ENCODE measurements at places on chromosomes 6 and 20.

DNA sequence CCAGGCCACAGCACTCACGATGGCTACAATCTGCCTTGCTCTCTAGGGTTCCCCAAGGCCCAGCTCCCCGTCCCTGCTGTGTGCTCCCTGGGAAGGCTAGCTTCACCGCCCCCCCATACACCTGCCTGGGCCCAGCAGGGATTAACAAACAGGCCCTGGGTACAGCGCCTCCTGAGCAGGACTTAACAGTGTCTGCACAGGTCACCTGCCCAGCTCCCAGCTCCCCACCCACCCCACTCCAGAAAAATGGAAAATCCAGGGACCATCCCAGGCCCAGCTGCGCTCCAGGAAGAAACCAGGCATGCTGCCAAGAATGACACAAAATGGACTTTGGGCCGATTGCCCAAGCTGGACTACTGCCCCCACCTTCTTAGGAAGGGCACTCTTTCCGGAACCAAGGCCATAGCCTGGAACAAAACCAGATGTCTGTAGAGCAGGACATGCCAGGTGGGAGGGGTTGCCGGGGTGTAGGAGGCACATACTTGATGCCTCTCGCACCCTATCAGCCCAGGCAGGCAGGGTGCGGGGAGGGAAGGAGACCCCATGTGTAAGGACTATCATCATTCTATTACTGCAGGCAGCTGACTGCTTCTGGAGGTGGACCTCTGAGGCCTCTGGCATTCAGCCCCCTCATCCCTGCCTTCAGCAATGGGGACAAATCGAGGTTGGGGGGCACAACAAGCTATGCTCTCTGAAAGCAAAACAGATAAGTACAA lies 104.9 kb downstream of the SNX5 start:
- no peak for DNase-seq

DNA sequence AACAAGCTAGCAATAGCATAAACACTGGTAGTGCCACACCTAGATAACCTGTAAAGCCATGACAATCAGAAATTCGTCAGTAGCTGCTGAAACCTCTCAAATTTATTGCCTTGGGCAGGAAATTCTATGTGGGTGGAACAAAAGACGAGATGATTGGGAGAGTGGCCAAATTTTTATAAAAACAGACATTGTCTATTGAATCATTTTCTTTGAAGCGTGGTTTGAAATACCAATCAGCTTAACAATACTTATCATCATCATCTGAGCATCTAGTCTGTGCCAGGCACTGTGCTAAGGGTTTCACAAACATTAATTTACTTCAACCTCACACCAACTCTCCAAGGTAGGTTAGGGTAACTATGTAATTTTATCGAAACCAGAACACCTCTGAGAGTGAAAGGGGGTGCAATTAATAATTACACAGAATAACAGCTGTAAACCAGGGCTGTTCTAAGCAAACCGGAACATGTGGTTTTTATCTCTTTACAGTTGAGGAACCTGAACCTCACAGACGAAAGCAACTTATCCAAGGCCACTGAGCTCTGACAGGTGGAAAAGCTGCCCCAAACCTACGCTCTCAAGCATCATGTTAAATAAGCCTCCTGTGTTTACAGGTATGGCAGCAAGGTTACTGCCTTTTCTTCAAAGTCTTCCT lies 43.4 kb downstream of the NHSL1 start:
- peak; percentile 41 for DNase-seq

DNA sequence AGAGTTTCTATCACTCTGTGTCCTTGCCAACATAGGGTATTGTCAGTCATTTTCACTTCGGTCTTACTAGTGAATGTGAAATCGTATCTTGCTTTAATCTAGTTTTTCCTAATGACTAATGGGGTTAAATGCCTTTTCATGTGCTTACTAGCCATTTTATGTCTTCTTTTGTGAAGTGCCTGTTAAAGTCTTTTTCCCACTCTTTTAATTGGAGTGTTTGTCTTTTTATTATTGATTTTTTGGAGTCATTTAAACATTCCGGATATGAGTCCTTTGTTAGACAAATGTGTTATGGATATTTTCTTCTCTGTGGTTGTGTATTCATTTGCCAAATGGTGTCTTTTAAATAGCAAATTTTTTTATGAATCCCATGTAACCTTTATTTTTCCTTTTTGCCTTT lies 194.6 kb downstream of the CDH26 start:
- no peak for DNase-seq

DNA sequence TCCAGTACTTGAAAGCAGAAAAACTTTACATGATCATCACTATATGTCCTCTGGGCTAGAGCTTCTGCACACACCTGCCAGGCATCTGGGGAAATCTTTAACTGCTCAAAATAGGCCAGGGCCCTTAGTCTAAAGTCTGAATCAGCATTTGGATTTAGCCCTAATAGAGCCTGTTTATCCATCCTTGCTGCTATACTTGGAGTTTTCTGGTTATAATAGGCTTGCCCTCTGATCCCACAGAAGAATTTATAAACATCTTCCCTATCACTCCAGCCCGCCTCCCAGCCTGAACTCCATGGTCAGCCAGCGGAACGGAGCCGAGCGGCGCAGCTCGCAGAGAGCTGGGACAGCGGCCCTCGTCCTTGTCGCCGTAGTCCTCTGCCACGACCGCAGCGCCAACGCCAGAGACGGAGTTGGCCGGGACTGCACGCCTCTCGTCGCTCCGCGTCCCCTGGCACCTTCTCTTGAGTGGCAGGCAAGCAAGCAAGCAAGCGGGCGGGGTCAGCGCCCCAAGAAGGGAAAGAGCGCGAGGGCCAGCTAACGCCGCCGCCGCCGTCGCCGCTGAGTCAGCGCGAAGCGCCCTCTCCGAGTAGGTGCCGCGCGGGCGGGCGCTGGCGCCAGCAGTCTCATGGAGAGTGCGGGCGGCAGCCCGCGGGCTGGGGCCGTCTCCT lies 25.4 kb upstream of the ASIP start:
- DNase-seq: peak; percentile 47

DNA sequence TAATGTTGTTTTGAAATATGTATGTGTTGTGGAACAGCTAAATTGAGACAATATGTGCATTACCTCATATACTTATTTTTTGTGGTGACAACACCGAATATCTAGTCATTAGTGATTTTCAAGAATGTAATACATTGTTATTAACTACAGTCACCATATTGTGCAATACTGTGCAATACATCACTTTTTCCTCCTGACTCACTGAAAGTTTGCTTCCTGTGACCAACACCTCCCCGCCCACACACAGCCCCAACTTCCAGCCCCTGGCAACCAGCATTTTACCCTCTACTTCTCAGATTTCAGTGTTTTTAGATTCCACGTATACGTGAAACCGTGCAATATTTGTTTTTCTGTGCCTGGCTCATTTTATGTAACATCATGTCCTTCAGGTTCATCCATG lies 627.9 kb downstream of the PRKN start:
- peak; percentile 52 for DNase-seq

GRCh38 chr20:31410011-31410410 lies 4.0 kb upstream of the DEFB121 start:
- DNase-seq: no peak

- no peak for DNase-seq
Measured at GRCh38 chr6:54992789-54993188, 146.2 kb downstream of the FAM83B start.

DNA sequence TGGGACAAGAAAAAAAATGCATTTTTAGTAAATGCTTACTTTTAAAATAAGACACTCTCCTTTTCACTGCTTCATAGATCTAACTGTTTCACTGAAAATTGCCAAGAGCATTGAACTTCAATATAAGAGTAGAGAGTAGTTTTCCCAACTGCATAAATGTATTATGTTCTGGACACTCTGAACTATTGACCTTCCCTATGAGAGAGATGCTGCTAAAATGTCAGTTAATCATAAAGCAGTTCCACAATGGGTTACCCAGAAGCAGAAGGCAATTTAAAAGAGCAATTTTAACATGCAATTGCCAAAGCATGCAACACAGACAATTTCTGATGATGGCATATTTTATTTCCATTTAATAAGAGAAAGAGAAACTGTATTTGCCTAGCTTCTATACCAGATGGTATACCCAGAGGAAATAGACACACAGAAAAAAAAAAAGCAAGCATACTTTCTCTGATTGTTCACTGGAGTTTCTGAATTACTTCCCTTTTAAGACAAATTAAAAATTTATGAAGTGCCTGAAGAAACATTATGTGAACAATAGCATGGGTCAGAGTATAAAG lies 279.1 kb upstream of the THEMIS start:
- DNase-seq: no peak

DNA sequence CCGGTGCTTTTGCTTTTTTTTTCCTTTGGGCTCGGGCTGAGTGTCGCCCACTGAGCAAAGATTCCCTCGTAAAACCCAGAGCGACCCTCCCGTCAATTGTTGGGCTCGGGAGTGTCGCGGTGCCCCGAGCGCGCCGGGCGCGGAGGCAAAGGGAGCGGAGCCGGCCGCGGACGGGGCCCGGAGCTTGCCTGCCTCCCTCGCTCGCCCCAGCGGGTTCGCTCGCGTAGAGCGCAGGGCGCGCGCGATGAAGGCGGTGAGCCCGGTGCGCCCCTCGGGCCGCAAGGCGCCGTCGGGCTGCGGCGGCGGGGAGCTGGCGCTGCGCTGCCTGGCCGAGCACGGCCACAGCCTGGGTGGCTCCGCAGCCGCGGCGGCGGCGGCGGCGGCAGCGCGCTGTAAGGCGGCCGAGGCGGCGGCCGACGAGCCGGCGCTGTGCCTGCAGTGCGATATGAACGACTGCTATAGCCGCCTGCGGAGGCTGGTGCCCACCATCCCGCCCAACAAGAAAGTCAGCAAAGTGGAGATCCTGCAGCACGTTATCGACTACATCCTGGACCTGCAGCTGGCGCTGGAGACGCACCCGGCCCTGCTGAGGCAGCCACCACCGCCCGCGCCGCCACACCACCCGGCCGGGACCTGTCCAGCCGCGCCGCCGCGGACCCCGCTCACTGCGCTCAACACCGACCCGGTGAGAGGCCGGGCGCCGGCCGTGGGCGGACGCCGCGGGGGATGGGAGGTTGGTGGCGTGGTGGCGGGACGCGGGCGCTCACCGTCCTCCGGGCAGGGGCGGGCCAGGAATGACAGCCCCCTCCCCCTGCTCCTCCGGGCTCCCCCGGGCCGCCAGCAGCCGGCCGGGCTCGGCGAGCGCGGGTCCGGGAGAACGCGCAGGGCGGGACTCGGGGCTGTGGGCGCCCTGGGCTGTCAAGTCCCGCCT lies 606 bp downstream of the ID4 start:
- DNase-seq: no peak

DNA sequence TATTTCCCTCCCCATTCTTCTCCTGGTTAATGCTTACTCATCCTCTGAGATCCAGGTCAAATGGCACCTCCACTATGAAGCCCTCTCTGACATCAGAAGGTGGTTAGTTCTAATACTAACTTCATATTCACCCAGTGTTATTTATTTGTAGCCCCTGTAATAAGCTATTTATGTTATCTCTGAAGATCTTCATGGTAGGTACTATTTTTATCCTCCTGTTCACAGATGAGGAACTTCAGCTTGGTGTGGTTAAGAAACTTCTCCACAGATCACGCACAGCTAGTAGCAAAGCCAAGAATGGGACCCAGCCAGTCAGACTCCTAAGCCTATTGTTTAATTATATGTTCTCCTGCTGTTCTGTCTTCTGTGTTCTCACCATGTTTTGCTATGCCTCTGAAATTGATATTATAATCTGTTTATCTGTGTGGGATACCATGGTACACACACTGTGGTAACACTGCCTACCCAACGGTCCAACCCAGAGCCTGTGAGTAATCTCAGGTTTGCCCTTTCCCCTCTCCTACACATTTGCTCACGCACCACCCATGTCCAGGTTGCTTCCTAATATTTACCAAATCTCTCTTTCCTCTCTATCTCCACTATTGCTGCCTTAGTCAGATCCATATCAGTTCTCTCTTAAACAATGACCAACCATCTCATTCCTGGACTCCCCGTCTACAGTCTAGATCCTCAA lies 98.4 kb downstream of the IPCEF1 start:
- no peak for DNase-seq

DNA sequence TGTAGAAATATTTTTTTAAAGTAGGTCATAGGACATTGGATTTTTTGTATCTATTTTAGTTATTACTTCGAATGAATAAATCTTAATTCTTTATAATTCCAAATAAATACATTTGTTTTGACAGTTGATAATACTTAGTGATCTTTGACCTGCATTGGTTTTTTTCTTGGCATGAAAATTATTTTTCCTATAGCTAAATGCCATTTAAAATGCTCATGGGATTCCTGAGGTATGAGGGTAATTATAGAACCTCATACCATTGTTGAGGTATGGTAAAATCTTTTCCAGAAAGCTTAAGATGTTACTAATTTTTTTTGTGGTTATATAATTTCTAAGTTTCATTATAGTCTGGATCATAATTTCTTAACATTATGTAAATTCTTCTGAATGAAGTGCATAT lies 8.3 kb downstream of the PM20D2 start:
- no peak for DNase-seq

All from CD4-positive, alpha-beta T cell treated with Interleukin-1 beta for 1 hour (primary cell).